T-helper 17 cell (primary cell): ENCODE measurements at places on chromosomes 1 and 21. TPM values are rescaled to one million over a fixed set of nuclear protein-coding genes. Genes with fewer than 3 reads are reported as not detected.

CACNA1S gene
- not detected for total RNA-seq

ATAD3A gene
- 23.3 TPM for total RNA-seq

OR2L3 gene
- total RNA-seq, result not detected

CDCA8 gene
- 0.70 TPM for total RNA-seq

ECM1 gene
- total RNA-seq, result 0.70 TPM

- no peak for DNase-seq
- H3K4me3 ChIP-seq, result no peak overlapping the region
- peaks cover 19% of the 10 kb centered on the region for H3K27me3 ChIP-seq
- H3K27ac ChIP-seq, result no peak overlapping the region
Observed at GRCh38 chr1:221069986-221070385, 190.7 kb downstream of the HLX start.

DNA sequence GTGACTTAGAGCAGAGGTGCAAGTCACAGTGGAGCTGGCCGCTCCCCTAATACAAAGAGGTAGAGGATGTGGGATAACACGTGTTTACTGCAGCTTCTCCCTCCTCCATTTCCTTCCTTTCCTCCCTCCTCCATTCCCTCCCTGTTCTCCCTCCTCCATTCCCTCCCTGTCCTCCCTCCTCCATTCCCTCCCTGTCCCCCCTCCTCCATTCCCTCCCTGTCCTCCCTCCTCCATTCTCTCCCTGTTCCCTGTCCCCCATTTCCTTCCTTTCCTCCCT lies 124.0 kb downstream of the CRYAA start:
- no peak for DNase-seq
- no peak overlapping the region for H3K4me3 ChIP-seq
- H3K36me3 ChIP-seq, result no peaks in the 10 kb centered on the region
- H3K27me3 ChIP-seq, result peaks cover 15% of the 10 kb centered on the region
- no peaks in the 10 kb centered on the region for H3K4me1 ChIP-seq

GRCh38 chr1:31238986-31239613 lies 587 bp downstream of the NKAIN1 start:
- peaks cover 9% of the 10 kb centered on the region for H3K36me3 ChIP-seq
- no peak for DNase-seq
- H3K27ac ChIP-seq, result no peak overlapping the region
- peak overlapping the region; percentile 88 for H3K4me3 ChIP-seq

DNA sequence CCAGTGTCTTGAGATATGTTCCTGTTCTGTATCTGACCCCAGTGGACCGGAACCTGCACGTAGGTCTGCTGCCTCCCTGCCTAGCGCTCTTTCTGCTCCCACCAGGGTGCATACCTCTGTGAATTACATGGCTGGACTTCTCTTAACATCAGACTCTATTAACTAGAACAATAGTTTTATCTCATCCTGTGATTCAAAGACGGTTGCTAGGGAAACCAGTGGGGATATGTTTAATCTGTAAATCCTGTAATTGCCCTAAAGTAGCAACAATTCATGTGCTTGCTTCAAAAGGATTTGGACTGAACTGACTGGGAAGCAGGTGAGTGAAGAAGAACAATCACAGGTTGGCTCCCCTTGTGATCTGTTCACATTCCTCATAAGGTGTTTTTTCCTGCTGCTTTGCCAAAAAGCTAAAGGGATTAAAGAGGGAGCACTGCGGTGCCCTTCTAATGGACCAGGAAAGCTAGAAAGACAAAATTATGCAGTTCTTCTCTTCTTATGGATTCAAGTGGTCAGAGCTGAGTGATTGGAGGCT lies 52.7 kb upstream of the DIRAS3 start:
- H3K27me3 ChIP-seq, result peaks cover 58% of the 10 kb centered on the region
- H3K36me3 ChIP-seq, result no peaks in the 10 kb centered on the region
- H3K27ac ChIP-seq, result no peak overlapping the region
- DNase-seq, result no peak
- no peaks in the 10 kb centered on the region for H3K4me1 ChIP-seq

DNA sequence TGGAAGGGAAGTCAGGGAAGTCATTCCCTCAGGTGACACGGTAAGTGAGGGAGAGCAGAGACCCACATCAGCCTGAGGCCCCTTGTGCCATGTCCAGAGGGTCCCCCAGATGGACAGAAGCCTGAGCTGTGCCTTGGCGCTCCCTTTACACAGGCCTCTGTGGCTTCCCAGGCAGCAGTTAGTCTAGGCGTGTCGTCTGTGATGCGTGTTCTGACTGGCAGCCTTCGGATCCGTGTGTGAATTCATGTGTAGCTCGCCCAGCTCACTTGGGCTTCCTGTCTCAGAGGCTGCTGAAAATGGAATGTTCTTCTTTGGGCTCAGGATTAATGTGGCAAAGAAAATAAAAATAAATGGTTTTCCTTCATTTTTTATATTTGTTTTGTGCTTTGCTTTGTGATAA lies 28.3 kb downstream of the PRMT2 start:
- peaks cover 3% of the 10 kb centered on the region for H3K36me3 ChIP-seq
- H3K4me1 ChIP-seq, result peaks cover 12% of the 10 kb centered on the region
- H3K27me3 ChIP-seq, result no peaks in the 10 kb centered on the region
- no peak overlapping the region for H3K4me3 ChIP-seq
- no peak for DNase-seq

GRCh38 chr1:196774175-196774574 lies 465 bp upstream of the CFHR3 start:
- H3K36me3 ChIP-seq, result no peaks in the 10 kb centered on the region
- no peaks in the 10 kb centered on the region for H3K4me1 ChIP-seq
- DNase-seq, result no peak
- no peaks in the 10 kb centered on the region for H3K27me3 ChIP-seq

GRCh38 chr1:17207966-17208418 lies 3.1 kb downstream of the PADI1 start:
- no peak for DNase-seq
- no peak overlapping the region for H3K27ac ChIP-seq
- peaks cover 4% of the 10 kb centered on the region for H3K36me3 ChIP-seq
- peaks cover 64% of the 10 kb centered on the region for H3K27me3 ChIP-seq
- peaks cover 43% of the 10 kb centered on the region for H3K4me1 ChIP-seq

- H3K27me3 ChIP-seq, result peaks cover 10% of the 10 kb centered on the region
- DNase-seq, result no peak
- H3K36me3 ChIP-seq, result no peaks in the 10 kb centered on the region
- peaks cover 2% of the 10 kb centered on the region for H3K4me1 ChIP-seq
- H3K27ac ChIP-seq, result no peak overlapping the region
Observed at GRCh38 chr21:15295875-15296274, 231.1 kb upstream of the NRIP1 start.

GRCh38 chr21:45499970-45500577 lies 42.2 kb downstream of the SLC19A1 start:
- no peak for DNase-seq
- H3K36me3 ChIP-seq, result no peaks in the 10 kb centered on the region
- no peak overlapping the region for H3K4me3 ChIP-seq
- no peaks in the 10 kb centered on the region for H3K27me3 ChIP-seq
- peaks cover 8% of the 10 kb centered on the region for H3K4me1 ChIP-seq
- no peak overlapping the region for H3K27ac ChIP-seq

DNA sequence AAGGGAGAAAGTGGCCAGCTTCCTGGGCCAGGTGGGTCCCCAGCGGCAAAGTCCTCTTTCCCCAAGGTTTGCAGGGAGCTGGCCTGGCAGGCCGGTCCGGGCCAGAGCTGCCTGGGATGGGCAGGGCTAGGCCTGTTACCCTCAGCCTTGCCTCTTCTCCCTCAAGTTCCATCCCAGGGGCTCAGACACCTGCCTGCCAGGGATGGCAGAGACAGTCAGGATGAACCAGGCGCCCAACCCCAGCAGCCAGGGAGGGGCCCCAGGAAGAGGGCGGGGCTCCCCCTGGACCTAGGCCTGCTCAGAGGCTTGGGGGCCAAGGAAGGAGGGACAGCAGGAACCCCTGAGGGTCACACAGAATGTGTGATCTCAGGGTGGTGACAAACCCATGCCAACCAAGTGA lies 120.6 kb downstream of the CASZ1 start:
- no peaks in the 10 kb centered on the region for H3K36me3 ChIP-seq
- peak overlapping the region; percentile 19 for H3K27ac ChIP-seq
- DNase-seq, result no peak
- peaks cover 7% of the 10 kb centered on the region for H3K4me1 ChIP-seq
- H3K27me3 ChIP-seq, result no peaks in the 10 kb centered on the region
- H3K4me3 ChIP-seq, result no peak overlapping the region

DNA sequence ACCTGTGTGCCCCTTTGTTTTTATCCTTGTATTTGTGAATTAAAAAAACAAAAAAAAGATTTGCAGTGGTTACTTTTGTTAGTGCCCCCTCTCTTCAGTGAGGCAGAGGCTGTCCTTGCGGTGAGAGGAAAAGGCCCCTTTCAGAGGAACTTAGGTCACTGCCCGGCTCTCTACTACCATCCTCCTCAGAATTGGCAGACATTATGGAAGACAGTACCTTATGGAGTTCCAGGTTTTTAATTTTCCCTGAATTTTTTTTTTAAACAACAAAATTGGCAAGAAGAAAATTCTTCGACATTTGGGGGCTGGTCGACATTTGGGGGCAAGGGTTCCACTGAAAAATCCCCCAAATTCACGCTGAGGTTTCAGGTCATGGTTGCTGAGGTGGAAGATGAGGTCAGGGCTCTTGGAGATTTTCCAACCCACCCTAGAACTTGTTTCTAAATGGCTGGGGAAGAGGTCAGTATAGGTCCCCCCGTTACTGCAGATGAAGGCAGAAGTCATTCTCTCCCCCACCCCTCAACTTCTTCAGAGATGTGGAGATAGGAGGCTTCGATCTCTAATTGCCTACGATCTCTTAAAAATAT lies 5.3 kb downstream of the RXFP4 start:
- no peaks in the 10 kb centered on the region for H3K36me3 ChIP-seq
- H3K4me3 ChIP-seq, result peak overlapping the region; percentile 86
- H3K4me1 ChIP-seq, result peaks cover 33% of the 10 kb centered on the region
- no peaks in the 10 kb centered on the region for H3K27me3 ChIP-seq
- no peak for DNase-seq

DNA sequence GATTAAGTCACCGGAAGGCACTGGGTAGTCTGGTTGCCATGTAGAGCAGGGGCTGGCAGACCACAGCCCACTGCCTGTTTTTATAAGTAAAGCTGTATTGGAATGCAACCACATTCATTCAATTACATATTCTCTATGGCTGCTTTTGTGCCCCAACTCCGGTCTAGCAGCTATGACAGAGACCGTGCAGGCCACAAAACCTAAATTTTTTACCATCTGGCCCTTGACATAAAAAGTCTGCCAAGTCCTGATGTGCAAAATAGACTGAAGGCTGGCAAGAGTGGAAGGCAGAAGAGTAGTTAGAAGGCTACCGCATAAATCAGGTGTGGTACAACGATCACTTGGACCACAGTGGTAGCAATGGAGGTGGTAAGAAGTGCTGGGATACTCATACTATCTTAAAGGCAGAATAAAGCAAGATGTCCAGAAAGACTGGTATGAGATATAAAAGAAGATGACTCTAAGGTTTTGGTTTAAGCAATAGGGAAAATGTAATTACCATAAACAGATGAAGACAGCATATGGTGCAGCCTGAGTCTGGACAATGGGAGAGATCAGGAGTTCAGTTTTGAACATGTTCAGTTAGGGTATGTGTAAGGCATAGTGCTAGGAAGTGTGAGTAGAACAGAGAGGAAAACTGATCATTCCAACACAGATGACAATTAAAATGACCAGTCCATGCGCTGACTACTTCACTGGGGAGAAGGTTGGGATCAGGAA lies 37.2 kb downstream of the EGLN1 start:
- no peak overlapping the region for H3K4me3 ChIP-seq
- H3K27ac ChIP-seq, result no peak overlapping the region
- no peaks in the 10 kb centered on the region for H3K27me3 ChIP-seq
- DNase-seq, result no peak
- no peaks in the 10 kb centered on the region for H3K36me3 ChIP-seq
